ENCODE measurements at places on chromosomes 16 and 17.

DNA sequence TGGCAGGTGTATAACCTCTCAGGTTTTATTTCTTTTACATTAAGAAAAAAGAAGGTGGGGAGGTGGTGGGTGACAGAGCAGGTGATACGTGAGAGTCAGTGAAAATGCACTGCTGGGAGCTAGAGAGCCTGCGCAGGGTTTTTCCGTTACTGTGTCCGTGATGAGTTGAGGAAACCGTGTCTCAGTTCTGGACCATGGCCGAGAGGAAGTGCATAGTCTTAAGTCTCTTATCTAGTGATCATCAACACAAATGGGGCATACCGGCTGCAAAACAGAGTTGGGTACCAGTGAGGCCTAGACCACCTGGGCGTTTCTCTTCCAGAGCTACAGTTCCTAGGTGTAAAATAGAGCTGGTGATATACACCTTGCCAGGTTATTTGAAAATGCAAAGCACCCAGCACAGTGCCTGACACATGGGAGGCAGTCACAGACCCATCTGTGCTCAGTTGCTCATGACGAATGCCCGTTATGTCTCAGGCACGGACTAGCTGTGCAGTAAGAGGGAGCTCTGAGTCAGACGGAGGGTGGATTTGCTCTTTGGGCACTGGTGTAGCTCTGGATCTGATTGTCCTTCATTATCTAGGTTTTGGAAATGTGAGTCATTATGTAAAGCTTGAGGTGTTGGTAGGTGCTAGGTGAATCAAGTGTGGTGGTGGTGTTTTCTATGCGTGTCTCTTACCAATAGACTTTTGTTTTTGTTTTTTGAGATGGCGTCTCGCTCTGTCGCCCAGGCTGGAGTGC is 60.9 kb downstream of the RPTOR start:
- peak; percentile 56 for DNase-seq

DNA sequence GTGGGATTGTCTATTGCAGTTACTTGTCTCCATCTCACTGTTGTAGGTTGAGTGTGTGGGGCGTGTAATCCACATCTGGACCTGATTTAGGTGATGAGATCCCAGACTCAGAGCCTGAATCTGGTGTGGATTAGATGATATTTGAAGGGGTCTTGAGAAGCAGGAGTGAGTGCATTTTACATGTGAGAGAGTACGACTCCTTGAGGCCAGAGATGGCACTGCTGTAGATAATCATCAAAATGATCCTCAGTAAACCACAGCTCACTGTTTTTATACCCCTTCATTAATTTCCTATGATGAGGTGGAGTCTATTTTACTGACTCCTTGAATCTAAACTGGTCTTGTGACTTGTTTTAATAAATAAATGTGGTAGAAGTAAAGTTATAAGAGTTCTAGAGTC is 732.5 kb downstream of the KCNJ2 start:
- no peak for DNase-seq

DNA sequence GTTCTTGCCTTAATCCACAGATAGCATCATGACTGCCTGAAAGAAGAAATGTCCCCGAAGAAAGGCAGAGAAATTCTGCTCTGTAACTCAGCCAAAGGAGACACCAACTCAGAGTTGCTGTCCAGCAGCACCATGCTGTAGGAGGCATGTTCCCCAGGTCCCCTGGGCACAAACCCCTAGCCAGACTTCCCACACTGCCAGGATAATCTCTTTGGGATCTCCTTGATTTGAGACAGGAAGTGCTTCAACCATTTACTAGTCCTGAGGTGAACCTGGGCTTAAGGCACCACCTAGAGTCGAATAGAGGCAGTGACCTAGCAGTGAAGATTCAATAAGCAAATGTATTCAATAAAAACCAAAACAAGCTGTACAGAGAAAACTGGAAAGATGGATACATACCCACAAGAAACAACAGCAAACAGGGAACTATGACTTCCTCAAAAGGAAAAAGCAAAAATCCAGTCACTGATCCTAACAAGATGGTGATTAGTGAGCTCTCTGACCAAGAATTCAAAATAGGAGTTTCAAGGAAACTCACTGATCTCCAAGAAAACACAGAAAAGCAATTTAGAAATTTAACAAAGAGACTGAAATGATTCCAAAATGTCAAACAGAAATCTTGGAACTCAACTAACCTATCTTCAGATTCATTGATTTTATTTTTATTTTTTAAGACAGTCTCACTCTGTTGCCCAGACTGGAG is 5.7 kb downstream of the OR4D2 start:
- peak; percentile 24 for DNase-seq

DNA sequence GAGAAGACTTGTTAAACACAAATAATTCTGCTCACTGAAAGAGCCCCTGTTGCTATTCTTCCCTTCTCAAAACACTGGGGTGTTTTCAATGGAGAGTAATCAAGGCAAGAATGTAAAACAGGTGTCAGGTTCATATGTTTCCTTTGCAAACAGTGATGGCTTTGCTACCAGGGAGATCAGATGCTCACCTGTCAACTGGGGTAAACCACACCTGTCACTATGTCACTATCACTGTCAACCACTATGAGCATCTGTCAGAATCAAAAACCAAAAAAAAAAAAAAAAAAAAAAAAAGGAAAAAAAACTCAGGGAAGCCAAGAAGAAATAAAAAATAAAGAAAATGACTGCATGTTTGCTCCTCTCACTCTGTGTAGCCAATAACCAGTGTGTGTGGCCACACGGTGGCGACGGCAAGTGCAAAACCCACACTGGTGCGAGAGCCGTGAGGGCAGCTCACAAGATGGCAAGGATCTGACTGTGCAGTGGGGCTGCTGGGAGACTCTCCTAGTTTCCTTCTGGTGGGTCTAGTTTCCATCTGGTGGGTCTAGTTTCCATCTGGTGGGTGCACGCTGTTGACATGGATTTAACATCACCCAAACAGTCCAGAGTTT is 22.7 kb downstream of the USP22 start:
- peak; percentile 79 for DNase-seq

Data from Ammon's horn (tissue), 1 donor.